ENCODE measurements at places on chromosomes 5 and 9.

DNA sequence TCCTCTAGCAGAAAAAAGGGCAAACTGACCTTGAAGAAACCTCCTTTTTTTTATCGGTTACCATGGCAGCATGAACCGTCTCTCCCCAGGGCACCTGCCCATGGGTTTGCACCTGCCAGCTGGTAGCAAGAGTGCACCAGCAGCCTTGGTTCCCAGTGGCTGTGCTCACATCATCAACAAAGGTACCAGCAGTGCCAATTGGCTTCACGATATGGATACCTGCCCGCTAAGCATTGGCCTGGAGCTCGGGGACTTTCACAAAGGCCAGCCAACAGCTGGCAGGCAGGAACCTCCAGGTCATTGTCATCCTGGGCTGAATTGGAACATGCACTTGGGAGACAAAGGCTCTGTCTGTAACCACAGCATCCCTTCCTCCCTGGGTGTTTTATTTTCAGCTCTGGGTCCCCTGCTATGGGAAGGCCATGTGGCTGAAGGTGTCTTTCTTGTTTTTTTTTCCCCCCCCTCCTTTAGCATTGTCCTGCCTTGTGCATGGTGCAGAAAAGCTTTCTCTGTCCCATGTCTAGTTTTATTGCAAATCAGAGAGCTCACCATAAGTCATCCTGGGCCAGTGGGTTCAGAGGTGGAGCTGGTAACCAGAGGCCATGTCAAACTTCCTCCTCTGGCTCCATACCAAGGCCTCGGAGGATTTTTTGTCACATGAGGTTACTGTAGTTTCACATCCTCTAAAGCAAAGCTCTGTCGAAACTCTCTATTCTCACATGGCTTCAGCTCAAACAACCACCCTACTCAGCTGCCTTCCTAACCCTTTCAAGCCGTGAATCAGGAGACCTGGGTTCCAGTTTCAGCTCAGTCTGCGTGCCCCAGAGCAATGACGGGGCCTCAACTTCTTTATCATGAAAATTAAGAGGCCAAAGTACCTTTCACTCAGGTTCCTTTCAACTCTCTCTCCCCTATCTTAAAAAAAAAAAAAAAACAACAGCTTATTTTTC lies 145.5 kb upstream of the MAP3K1 start:
- peak; percentile 98 for DNase-seq

GRCh38 chr5:54311176-54311677 lies 854 bp upstream of the ARL15 start:
- peak; percentile 38 for DNase-seq

DNA sequence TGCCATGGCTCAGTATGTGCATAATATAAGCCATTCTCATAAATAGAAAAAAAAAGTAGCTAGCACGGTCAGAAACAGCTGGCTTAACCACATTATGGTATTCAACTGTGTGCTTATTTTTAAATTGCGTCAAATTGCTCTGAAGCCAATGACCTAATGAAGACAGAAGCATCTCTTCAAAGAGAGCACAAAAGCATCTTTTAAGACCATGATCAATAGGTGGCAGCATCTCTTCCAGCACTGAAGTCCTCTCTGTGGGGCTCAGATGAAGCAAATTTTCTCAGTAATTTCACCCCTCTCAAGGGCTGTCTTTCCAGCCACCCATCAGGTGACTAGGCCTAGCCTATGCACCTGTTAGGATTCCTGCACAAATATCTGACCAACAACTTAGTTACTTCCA lies 251.4 kb downstream of the GLIS3 start:
- no peak for DNase-seq

DNA sequence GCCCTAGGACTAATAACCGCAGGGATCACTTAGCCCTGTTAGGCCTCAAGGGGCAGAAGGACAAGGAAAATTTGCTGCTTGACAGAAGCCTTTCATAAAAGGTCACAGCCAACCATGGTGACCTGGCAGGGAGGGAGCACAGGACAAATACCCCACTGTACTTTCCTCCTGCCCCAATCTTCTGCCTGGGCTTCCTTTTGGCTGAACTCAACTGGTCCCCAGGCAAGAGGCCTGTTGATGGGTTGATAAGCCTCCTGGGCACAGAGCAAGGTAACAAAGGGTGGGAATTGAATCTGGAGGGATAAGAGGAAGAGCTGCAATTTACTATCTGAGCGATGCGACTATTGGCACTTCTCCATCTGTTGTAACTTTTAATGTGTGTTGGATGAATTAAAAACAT lies 392.9 kb downstream of the RASEF start:
- no peak for DNase-seq

GRCh38 chr9:137534256-137535119 lies 15.7 kb downstream of the PNPLA7 start:
- DNase-seq, result peak; percentile 67

DNA sequence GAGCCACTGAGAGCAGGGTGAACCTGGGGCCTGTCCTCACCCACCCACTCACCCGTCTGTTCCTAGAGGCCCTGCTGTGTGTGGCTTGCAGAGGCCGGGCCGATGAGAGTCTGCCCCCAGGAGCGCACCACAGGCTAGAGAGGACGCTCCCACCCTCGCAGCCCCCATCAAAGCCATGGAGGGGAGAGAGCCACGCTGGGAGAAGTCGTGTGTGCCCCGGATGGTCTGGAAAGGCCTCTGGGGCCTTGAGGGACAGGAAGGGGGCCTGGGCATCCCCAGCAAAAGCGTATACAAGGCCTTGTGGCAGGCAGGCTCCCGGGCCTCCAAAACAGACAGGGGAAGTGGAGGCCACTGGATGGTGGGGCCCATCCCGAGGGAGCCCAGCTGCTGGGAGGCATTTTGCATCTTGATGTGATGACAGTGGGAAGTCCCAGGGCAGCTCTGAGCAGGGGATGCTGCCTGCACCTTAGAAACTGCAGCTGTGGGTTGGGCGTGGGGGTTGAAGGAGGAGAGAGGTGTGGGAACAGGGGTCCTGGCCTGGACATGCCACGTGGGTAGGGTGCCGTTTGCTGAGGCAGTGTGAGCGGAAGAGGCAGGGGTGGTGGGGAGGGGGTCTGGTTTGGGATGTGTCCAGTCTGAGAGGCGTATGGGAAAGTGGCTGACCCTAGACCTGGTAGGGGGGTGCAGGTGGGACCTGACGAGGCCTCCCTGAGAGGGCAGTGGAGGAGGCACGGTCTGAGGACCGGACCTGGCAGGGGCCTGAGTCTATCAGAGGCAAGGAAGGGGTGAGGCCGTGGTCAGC lies 43.0 kb upstream of the NOTCH1 start:
- DNase-seq, result no peak

GRCh38 chr5:108168915-108169314 lies 213.0 kb downstream of the FBXL17 start:
- peak; percentile 34 for DNase-seq

GRCh38 chr9:77763566-77763965 lies 115.4 kb upstream of the GNA14 start:
- no peak for DNase-seq

GRCh38 chr5:115656404-115656803 lies 30.6 kb upstream of the TMED7 start:
- DNase-seq, result no peak

DNA sequence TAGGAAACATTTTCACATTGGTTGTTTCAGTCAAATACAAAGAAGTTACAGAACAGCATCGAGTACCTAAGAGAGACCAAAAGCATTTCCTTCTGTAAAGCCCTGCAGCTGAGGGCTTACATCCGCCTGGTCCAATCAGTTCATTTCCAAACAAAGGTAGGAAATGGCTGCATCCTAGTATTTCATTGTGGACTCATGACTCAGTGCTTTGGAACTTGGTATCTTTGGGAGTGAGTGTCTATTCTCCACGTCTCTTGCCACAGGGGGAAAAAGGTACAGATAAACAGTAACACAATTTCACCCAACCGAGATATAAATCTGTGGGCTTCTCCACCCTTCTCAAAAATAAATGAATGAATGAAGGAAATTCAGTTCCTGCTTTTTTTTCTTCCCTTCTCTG lies 75.4 kb downstream of the NFIB start:
- DNase-seq, result no peak

DNA sequence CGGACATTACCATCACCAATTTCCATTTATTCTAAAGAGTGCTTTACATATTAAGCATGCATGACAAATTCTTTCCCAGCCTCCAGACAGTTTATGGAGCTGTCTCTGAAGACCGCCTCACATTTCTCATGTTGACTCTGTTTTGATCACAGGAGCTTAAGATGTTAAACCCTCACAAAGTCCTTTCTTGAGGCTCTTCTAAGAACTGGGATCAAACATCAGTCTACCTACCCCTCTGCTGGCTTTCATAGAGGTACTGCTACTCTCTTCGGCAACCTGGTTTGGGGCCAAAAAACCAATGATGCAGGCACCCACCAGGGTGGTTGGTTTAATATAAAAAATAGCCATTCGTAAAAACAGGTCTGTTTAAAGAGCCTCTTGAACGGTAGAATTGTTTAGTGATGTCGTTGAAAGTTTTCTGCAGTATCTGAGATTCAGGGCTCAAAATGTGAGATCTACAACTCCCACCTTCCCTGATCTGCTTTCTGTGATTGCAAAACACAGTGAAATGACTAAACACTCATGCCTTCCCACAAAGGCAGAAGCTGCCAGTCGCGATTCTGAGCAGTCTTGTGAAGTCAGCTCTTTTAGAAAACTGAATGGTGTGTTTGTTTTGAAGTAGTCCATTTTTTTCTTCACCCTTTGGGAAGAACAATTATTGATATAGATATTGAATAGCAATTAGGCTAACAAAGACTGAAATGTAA lies 3.5 kb downstream of the RXFP3 start:
- DNase-seq, result peak; percentile 12

- DNase-seq, result no peak
Observed at GRCh38 chr9:36463467-36463866, 63.4 kb upstream of the RNF38 start.

DNA sequence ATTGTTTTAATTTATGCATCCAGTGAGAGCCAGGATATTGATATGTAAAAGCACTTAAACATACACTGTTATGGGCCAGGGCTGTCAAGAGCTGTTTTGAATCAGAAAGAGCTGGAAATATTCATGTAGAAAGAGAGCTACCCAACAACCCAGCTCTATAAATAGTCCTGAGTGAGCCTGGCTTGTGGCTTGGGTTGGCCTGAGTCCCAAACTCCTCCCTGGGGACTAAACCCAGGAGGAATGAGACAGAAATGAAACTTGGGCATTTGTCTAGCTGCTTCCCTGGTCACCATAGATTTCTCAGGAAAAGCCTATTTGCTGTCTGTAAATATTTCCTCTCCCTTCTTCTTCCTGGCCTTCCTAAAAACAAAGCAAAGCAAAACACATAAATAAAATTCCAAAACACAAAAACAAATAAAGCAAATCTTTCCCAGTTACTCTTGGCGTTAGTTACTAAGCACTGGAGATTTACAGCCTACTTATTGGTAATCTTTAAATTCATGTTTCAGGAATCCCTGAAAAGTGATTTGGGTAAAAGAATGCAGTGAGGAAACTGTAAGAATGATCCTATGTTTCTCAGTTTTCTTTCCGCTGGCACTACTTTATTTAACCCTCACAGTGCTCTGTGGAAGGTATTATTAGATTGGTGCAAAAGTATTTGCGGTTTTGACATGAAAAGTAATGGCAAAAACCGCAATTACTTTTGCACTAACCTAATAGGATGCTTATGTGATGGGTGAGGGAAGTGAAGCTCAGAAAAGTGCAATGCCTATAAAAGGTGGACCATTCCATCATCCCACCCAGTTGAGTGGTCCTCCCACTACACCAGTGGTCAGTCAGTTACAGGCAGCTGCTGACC lies 111.8 kb downstream of the CARTPT start:
- DNase-seq, result no peak

GRCh38 chr5:66896171-66896570 lies 300.0 kb downstream of the MAST4 start:
- no peak for DNase-seq

- peak; percentile 72 for DNase-seq
Observed at GRCh38 chr9:101738566-101739183, at the start of gene GRIN3A. Gene GRIN3A (minus strand): TSS chr9:101738647. CDS start chr9:101737979, 668 bp downstream.

DNA sequence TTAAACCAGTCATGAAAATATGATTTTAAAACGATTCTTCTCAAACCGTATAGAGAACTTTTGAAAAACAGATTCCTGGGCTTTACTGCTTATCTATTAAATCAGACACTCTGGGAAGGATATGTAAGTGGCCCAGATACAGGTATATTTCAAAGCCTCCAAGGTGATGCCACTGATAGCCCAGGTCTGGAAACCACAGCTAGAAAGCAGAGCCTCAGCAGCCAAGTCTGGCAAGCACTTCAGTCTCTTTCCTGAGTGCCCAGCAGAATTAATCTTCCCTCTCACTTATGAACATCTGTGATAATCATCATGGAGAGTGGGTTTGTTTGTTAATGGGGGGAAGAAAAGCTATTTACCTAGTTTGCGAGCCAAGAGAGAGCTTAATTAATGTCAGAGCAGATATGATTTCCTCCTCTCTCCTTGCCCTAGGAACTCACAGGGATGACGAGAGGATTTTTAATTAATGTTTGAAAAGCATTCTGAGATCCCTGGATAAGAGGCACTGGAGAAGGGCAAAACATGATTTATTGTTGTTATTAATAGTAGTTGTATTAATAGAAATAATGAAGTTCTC lies 368.4 kb downstream of the TLE1 start:
- DNase-seq, result no peak

DNA sequence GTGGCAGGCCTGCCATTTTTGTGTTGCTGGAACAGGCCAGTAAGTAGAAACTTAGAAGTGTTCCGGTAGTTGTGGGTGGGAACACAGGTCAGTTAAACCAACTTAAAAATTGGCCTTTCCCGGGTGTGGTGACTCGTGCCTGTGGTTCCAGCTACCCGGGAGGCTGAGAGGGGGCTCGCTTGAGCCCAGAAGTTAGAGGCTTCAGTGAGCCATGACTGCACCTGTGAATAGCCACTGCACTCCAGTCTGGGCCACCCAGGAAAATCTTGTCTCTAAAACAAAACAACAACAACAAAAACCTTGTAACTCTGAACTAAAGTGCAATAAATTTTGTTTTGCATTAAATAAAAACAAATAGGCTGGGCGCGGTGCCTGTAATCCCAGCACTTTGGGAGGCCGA lies 1.4 kb upstream of the NHP2 start:
- no peak for DNase-seq

DNA sequence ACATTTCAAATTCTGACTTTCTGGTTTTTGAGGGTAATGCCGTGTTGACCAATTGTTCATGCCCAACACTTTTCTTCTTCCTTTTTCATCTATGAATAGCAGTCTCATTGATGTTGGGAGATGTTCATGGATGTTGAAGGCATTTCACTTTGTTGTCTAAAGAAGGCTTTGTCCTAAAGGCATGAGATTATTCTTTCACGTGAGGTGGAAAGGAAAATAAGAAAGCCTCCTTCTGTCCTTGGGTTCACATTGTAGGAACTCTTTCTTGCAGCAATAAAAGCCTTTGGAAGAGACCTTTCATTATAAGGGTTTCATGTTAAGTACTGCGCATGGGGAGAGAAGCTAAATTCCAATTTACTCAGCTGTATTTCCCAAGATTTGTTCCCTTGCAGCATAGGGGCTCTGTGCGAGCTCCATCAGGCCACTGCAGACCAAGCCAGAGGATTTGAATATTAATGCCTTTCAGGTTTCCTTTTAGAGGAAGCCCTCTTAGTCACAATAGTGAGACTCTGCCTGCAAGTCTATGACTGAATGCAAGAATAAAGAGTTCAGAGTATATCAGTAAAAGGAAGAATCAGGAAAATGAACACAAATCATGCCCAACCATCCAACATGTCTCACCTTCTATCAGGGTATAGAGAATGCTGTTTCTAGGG lies 274.6 kb downstream of the TMEM38B start:
- DNase-seq, result no peak

GRCh38 chr5:113357696-113358476 lies 76.9 kb downstream of the TSSK1B start:
- no peak for DNase-seq

- DNase-seq, result peak; percentile 82
Observed at GRCh38 chr9:130268521-130269211, 3.1 kb downstream of the HMCN2 start.

All from NCI-H146 (cell line).